ENCODE measurements at places on chromosomes 3 and 15.

- DNase-seq = no peak
Measured at GRCh38 chr15:42911058-42911592, 9.5 kb downstream of the TTBK2 start.

GRCh38 chr3:30776186-30776815, 118.2 kb downstream of the GADL1 start:
- no peak for DNase-seq

GRCh38 chr3:171358881-171359198, 101.4 kb downstream of the TNIK start:
- no peak for DNase-seq

GRCh38 chr3:78765671-78766485, 1001.9 kb downstream of the ROBO1 start:
- no peak for DNase-seq

GRCh38 chr15:89378296-89379151, 43.9 kb upstream of the POLG start:
- DNase-seq = no peak

DNA sequence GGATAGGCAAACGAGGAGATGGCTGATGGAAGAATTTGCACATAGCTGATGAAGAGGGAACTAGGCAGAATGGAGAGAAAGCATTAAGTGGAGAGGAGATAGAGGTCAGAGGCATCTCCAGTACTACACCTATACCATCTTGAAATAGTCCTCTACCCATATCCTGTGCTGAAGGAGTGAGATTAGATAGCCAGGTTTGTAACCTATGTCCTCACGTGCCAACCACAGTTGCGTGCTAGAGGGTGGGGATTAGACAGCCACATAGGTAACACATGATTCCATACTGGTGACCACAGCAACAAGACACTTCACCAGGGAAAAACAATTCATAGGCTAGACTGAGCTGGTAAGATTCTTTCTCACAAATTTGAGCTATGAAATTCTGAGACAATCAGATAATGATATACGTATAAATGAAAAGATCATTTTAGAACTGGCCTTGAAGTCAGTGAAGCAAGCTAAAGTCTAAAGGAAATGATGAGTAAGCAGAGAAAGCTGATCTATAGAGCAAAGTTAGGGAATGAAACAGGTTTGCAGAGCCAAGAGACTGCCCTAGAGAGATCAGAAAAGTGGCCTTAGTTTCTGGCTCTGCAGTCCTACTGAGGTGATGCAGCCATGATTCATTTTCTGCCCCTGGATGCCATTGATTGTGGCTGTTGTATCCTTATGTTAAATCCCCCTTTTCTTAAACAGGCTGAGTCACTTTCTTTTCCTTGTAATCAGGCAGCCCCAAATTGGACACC, 17.7 kb downstream of the MYNN start:
- no peak for DNase-seq

GRCh38 chr15:74635228-74635627, 19.6 kb downstream of the CLK3 start:
- peak; percentile 84 for DNase-seq

DNA sequence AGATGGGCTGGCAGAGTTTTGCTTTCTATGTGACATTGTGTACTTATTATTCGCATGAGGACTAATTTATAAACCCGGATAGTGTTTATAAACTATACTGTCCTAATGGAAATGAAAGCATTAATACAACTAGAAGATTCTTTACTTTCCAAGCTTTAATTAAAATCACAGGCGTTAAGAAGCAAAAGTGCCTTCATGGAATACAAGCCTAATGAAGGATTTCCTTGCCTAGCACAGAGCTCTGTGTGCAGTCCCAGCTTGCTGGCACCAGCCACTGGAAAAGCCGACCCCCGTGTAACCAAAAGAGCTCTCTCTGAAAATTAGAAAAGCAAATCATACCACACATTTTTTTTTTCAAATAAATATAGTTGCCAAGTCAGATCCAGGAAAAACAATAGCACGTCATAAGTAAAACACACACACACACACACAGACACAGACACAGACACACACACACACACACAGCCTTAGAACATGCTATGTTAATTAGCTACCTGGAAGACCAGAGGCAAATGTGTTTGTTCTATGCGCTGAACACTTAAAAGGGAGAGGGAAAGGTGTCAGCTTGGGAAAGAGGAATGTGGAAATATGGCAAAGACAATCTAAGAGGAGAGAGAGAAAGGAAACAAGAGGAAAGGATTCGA, 1084.2 kb downstream of the TUSC7 start:
- no peak for DNase-seq

- no peak for DNase-seq
Measured at GRCh38 chr3:186221760-186222378, 113.0 kb upstream of the ETV5 start.

DNA sequence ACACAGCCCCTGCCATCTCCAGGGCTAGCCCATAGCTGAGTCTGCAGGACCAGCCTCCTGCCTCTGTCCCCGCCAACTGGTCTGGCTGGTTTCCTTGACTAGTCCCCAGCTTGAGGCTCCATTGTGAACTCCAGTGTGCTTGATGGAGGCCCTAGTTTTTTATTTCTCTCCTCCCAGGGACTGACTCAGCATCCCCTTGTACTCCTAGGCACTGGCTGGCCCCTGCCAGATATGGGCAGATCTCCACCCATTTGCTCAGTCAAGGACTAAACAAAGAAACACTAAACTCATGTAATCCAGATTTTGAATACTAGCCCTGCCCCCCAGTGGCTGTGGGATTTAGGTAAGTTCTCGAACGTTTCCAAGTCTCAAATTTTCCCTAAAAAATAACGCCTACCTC, 415.4 kb upstream of the RORA start:
- no peak for DNase-seq
